ENCODE measurements at places on chromosomes 11 and 22.

- no peak for DNase-seq
These were observed 55.1 kb downstream of the OPCML start for GRCh38 chr11:133477251-133477625.

- no peak for DNase-seq
These were observed 102.3 kb downstream of the NELL1 start for GRCh38 chr11:20771681-20772080.

GRCh38 chr22:39110631-39111561 is 13.9 kb downstream of the APOBEC3H start:
- DNase-seq = no peak

DNA sequence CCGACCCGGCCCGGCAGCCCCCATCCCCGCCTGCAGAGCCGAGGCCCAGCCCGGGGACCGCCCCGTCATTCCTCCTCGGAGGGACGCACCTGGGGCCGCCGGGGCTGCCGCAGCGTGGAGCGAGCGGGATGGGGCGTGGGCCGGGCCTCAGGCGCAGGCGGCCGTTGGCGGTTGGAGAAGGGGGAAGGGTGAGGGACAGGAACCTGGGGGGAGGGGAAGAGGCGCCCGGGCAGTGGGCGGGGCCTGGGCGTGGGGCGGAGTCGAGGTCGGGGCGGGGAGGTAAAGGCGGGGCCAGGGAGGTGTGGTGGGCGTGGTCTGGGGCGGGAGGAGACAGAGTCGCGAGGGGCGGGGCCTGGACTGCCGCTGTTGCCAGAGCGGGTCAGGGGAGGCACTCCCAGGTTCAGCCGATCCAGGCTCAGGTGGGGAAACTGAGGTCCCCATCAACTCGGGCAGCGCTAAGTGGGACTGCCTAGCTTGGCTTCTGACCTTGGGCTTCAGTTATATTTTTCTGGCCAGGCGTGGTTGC is at the start of gene TESMIN:
Gene TESMIN (minus strand): TSS at position 190 of the 526 bp plus-strand sequence. CDS start 860 bp downstream, outside the sequence.
- peak; percentile 87 for DNase-seq

GRCh38 chr11:114090976-114091375 is 31.5 kb downstream of the ZBTB16 start:
- DNase-seq = no peak

- no peak for DNase-seq
These were observed 24.7 kb downstream of the ALG9 start for GRCh38 chr11:111846636-111847035.

DNA sequence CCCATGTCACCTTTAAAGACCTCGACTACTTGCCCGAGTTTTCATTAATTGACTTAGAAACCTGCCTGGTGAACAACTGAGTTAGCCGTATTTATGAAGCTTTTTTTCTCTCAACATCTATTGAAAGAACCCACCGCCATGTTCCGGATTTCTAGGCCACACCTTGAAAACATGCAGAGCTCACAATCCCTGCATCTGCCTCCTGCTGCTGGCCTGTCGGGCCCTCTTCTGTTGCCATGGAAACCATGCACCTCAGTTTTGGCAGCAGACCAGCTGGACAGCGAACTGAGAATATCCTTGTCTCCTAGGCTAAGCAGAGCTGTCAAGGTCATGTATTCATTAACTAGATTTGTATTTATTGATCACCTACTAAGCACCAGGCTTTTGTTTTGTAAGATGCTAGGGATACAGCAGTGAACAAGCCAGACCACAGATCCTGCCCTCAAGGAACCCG is 4.3 kb upstream of the PATZ1 start:
- no peak for DNase-seq

DNA sequence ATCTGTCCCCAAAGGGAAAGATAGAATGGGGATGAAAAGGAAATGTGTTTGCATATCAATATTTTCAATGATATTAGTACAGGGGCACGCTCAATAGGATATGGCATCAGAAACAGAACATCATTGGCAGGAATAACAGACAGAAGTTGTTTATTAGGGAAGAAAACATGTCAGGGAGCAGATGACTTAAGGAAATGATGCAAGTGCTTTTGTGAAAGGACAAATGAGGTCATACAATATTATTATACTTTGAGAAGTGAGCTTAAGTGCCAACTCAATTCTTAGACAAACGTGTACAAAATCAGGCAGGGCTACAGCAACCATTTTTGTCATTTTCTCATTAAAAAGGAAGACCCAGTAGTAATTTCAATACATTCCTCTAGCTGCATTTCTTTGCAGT is 388.4 kb downstream of the SOX6 start:
- no peak for DNase-seq

DNA sequence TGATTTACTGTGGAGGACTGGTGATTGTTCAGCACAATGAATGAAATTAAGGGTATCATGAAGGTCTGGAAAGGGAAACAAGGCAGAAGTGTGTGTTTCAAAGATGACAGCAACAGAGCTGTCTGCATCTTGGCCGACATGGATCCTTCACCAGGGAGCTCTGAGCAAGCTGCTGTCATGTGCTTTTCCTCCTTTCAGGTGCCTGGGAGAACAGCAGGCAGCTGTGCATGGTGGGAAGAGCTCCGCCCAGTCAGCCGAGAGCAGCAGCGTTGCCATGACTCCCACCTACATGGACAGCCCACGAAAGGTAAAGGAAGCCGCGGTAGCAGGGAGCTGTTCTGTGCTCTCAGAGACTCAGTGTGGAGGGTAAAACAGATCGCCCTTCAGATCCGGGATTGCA is 87.1 kb upstream of the YWHAH start:
- DNase-seq = no peak
